ENCODE measurements at places on chromosomes 12 and 14. TPM values are rescaled to one million over a fixed set of nuclear protein-coding genes. Genes with fewer than 3 reads are reported as not detected.

Gene NTS
- not detected for polyA plus RNA-seq

Gene SPTLC2
- 23.7 TPM for polyA plus RNA-seq

Gene SLC17A8
- polyA plus RNA-seq = not detected

Gene ST8SIA1
- polyA plus RNA-seq = 3.8 TPM

Gene KITLG
- polyA plus RNA-seq = not detected

Gene POTEG
- not detected for polyA plus RNA-seq

Gene INHBE
- not detected for polyA plus RNA-seq

Gene TTC7B
- 1.9 TPM for polyA plus RNA-seq

Gene PRR4
- polyA plus RNA-seq = 0.83 TPM

Gene RITA1
- 25.9 TPM for polyA plus RNA-seq

Gene SRGAP1
- polyA plus RNA-seq = 0.03 TPM

Gene COX8C
- not detected for polyA plus RNA-seq

Gene ENDOU
- not detected for polyA plus RNA-seq

Gene NR1H4
- not detected for polyA plus RNA-seq

Gene CEBPE
- polyA plus RNA-seq = 0.35 TPM

Gene PROX2
- not detected for polyA plus RNA-seq

Gene KLRD1
- polyA plus RNA-seq = 2.6 TPM

Gene AQP6
- not detected for polyA plus RNA-seq

Gene CCDC85C
- polyA plus RNA-seq = 1.8 TPM

Gene ADSS1
- polyA plus RNA-seq = 0.16 TPM

Gene CFAP251
- polyA plus RNA-seq = 0.21 TPM

Gene AMN1
- polyA plus RNA-seq = 9.6 TPM

Gene GNB3
- polyA plus RNA-seq = not detected

Gene CARMIL3
- polyA plus RNA-seq = not detected

Gene FAM222A
- polyA plus RNA-seq = not detected

Gene MANSC1
- polyA plus RNA-seq = 1.4 TPM

Gene TBPL2
- polyA plus RNA-seq = not detected

Gene GAS2L3
- not detected for polyA plus RNA-seq

Gene DBX2
- polyA plus RNA-seq = not detected

Gene B4GALNT1
- polyA plus RNA-seq = not detected

Gene AVPR1A
- polyA plus RNA-seq = not detected

Gene SLIRP
- polyA plus RNA-seq = 211 TPM

Gene ACSM4
- not detected for polyA plus RNA-seq

Gene TMEM30B
- polyA plus RNA-seq = 5.3 TPM

Gene TTC9
- 16.1 TPM for polyA plus RNA-seq

Data from CD4-positive, alpha-beta memory T cell (primary cell).